Fibroblast of villous mesenchyme (primary cell): ENCODE measurements at places on chromosomes 16 and 17. TPM values are rescaled to one million over a fixed set of nuclear protein-coding genes. Genes with fewer than 3 reads are reported as not detected.
A peak's percentile ranks its signal among the peaks of the same experiment; 100 is the strongest.

Gene TPSD1
- not detected in 2 replicates for total RNA-seq

GRCh38 chr16:81224824-81225223 lies 13.7 kb upstream of the BCO1 start:
- peak; percentile 28 for DNase-seq

GRCh38 chr17:74282587-74283370 lies 8.7 kb downstream of the DNAI2 start:
- DNase-seq = peak; percentile 7

DNA sequence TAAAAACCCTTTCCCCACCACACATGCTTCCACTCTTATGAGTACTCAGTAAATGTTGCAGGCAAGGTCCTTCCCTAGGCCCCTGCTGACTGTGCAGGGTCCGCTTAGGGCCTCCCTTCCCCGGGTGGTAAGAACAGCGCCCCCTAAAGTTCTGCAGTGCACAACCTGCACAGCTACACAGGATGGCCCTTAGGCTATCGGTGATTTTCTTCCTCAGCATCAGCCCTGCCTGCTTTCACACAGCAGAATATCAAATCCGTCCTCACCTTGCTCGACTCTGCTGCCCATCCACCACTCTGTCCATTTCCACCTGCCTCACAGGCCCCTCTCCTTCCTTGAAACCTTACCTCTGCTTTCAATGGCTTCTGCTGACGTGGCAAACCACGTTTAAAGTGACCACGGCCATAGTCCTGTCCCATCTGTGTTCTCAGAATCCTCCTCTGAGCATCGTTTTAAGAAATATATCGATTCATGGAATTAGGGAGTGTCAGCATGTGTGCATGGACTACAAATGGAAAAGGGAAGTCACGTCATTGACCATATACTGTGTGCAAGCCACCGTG lies 51.4 kb upstream of the TMEM132E start:
- DNase-seq = no peak

GRCh38 chr17:40178660-40179059 lies 1.4 kb downstream of the RAPGEFL1 start:
- no peak for DNase-seq

DNA sequence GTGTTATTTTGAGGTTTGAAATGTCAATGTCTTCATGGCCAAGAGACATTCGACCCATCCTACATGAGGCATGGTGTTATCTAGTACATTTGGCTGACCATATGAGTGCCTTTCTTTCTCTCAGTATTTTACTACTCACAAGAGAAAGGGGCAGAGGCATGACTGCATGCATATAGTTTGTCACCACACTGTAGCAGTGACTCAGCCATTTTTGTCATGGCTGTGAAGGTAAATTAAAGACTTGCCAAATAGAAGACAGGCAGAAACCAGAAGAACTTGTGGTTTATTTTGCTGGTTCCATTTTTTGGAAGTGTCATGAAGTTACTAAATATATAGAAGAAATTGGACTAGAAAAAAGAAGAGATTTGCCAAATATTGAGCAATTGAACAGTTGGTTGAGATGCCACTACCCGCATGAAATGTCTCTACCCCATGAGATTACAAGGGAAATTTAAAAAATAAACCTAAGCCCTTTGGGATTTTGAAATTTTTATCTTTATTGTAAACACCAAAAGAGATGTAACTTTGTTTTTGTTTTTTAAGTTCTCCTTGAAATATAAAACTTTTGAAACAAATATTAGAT lies 170.3 kb downstream of the CHD9 start:
- DNase-seq = peak; percentile 24
